ENCODE measurements at places on chromosomes 3 and 15.

DNA sequence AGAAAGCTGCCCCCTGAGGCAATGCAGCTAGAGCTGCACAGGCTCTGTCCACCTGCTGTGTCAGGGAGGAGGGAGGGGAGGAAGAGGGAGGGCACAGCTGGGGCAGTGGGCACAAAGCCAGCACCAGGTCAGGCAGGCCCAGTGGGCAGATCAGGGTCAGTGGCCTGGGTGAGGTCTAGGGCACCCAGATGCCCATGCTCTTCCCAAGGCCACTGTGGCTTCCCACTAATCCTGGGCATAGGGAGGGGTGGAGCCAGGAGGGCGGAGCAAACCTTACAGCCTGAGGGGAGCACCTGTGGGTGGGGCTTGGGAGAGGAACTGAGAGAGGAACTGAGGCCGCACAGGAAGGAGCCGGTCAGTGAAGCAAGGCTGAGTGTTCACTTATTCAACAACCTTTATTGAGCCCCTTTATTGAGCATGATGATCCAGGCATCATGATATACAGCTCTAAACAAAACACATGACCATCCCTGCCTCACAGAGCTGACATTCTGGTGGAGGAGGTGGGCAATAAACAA, 55.0 kb downstream of the RHCG start:
- DNase-seq, result no peak

GRCh38 chr3:25692341-25692740, 27.6 kb upstream of the TOP2B start:
- DNase-seq, result no peak

DNA sequence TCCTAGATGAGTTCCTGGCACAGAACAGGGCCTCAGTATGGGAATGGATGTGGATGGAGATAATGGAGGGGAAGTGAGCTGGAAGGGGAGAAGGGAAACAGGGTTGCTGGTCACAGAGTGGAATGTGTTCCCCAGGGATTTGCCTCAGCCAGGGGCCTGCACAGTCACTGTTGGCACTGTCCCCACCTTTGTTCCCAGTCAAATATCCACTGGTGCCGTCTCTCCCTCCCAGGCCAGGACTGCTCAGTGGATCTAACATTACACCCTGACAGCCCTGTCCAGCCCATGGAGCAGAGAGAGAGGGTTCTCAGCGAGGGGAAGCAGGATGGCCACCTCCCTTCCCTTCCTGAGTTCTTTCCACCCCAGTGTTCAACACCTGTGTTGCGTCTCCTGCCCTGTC, 1.5 kb upstream of the PPP1R2 start:
- peak; percentile 97 for DNase-seq

DNA sequence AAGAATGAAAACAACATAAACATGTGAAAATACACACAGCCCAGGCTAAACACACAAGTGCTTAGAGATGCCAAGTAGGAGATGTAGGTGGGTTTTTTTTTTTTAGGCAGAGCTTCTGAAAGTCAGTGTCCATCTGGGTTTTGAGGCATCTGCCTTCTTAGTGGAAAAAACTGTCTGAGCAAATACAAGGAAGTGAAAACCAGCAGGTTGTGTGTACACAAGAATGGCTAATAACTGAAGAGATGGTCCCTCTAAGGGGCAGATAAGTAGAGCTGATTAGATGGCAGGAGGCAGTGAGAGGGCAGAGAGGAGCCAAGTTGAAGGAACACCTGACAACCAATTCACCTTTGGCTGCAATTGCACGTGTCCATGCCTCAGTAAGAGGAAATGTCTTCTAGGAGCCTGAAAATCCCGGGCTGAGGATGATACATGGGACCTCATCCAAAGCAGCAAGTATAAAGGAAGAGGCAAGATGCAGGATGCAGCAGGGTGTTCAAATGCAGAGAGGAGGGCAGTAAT, 34.9 kb downstream of the CYP19A1 start:
- DNase-seq, result no peak

DNA sequence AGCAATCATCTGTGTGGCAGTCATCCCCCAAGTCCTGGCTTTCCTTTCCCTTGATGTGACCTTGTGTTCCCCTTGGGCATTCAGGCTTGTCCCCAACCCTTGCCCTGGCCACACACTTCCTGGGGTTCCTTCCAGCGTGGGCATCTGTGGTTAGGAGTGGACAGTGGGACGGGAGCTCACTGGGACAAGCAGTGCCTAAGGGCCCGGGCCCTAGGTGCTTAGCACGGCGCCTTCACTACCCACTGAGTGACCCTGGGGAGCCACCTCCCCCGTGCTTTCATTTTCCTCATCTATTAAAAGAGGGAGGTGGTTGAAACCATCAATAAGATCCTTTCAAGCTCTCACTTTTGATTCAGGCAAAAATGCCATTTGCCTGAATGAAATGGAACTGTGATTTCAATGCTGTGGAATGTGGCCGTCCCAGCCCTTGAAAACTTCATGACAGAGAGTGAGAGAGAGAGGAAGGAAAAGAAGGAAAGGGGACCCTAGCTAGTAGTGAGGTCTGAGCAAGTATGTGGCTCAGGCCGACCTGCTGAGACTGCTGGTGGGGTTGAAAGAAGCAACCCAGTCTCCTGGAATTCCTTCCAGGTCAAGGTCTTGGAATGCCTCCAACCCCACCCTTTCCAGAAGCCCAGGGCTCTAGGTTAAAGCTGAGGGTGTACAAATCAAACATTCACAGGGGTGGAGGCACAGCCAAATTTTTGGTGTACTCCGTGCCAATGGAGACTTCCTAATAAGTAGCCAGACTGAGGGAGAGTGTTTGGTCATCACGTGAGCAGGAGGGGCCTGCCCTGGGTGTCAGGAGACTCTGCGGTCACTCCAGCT, 302.9 kb downstream of the TLE3 start:
- DNase-seq, result no peak

GRCh38 chr3:152375546-152375945, 106.8 kb downstream of the MBNL1 start:
- peak; percentile 29 for DNase-seq

GRCh38 chr3:157465741-157466140, 29.1 kb downstream of the PTX3 start:
- DNase-seq, result no peak

GRCh38 chr3:18445401-18446148, 20.4 kb upstream of the SATB1 start:
- DNase-seq, result no peak

- DNase-seq, result no peak
These were observed 12.5 kb upstream of the PLA2G4E start for GRCh38 chr15:42033214-42033873.

GRCh38 chr3:94612631-94613030, 549.8 kb downstream of the NSUN3 start:
- DNase-seq, result peak; percentile 60

DNA sequence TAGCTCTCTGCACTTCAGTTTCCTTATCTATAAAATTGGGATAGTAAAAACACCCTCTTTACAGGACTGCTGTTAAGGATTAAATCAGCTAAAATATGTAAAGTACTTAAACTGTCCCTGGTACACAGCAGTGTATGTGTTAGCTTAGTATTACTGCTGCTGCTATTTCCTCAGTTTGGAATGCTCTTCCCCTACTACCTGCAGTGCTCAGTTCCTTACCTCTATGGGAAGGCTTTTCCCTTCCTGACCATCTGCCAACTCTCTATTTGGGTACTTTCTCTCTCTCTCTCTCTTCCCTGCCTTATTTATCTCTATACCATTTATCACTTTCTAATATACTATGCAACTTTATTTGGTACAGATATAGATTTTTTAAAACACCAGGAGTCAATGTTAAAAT, 26.5 kb downstream of the KPNA4 start:
- no peak for DNase-seq

DNA sequence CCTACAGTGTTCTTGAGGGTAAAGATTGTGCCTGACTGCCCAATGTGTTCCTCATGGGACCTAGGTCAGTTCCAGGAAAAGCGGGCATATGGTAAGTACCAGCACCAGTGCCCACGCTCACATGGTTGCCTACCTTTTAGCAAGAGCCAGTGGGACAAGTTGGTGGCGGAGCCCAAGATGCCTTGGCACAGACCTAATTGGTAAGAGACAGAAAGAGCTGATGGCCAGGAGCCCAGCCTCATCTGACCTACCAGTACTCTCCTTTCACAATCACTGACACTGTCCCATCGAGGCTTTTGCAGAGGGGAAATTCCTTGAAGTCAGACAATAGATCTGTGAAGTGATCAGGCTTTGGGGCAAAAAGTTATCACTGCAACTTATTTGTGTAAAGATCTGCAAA, 98.4 kb upstream of the BCL6 start:
- DNase-seq, result no peak

DNA sequence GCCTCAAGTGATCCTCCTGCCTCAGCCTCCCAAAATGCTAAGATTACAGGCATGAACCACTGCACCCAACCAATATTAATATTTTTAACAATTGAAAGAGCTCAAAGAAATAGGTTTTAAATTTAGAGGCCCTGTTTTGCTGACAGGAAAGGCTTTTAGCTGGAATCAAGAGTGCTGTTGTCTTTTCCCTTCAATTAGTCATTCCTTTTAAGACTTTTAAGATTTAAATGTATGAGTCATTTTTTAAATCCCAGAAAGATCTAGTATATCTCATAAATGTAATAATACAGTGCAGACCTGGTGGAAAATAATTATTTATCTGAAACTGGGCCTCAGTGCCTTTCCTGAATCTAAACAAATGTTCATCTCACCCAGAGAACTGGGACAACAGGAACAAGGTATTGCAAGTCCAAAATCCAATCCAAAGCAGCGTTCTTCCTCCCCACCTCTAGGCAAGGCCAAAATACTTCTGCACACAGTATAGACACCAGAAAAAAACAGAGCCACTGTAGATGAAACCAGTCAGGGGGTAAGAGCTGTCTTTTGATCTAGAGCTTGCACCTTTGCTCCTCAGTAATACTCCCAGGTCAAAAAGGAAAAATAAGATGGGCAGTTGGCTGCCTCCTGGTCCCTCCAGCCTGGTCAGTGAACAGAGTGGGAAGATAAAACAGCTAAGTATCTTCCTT, 14.4 kb downstream of the AGTR1 start:
- DNase-seq, result no peak

GRCh38 chr3:120182613-120183511, 88.6 kb upstream of the GSK3B start:
- peak; percentile 68 for DNase-seq

GRCh38 chr3:4906107-4906621, 73.1 kb upstream of the BHLHE40 start:
- peak; percentile 34 for DNase-seq

- no peak for DNase-seq
These were observed 264.1 kb downstream of the ADAMTSL3 start for GRCh38 chr15:83918011-83918410.

DNA sequence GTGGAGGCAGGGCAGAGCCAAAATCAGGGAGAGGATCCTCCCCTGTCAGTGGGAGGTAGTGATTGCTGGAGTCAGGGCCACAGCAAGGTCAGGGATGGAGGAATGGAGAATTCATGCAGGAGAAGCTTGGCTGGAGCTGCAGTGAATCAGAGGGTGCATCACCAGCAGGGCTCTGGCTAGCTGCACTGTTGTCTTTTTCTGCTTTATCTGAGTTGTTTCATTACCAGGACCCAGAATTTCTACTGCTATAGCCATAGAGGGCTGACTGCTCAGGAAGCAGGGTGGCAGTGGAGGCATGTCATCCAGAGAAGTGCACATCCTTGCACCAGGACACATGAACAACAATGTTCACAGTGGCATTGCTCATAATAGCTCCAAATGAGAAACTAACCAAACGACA, 113.5 kb upstream of the GALNT15 start:
- peak; percentile 53 for DNase-seq

DNA sequence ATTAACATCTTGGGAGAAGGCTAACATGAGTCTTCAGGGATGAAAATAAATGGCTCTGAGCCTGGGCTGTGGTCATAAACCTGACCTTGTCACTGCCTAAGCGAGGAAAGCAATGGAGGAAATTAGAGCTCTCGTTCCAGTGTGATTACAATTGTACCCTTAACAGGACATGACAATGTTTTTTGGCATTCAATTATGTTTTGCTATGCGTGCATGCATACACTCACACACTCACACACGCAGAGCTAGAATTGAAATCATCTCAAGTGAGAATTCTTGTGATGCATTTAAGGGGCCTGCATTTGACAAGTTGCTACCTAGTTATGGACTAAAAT, 24.1 kb downstream of the ZNF80 start:
- DNase-seq, result peak; percentile 83

GRCh38 chr3:167863811-167864551, 128.5 kb downstream of the SERPINI1 start:
- no peak for DNase-seq

- no peak for DNase-seq
These were observed 75.5 kb downstream of the PEX5L start for GRCh38 chr3:179961071-179961702.

DNA sequence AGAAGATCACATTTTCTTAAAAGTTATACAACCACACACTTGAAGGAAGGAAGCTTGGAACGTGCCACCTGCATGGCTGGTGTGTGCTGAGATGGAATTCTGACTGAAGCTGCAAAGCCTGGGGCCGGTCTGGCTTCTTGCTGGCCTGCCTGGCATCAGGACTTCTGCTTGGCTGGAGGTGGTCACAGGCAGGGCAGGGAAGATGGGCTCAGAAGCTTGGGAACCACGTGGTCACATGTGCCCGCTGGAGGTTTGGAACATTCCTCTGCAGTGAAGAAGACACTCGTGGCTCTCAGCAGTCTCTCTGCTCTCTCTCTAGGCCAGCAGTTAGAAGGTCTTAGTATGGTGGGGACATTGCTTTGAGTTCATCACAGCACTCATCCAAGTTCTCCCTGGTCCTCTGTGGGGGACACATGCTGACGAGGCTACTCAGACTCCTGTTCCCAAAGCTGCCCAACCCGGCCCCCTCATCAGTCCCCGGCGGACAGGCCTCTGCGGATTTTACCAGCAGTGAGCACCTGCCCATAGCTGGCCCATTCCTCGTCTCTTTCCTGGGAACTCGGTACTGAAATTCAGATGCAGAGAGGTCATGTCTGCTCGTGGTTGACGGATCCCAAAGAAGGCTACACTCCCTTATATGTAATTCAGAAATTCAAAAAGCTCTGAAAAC, 229.0 kb downstream of the ADAMTS17 start:
- no peak for DNase-seq

GRCh38 chr15:98977441-98977840, 30.2 kb downstream of the PGPEP1L start:
- no peak for DNase-seq

DNA sequence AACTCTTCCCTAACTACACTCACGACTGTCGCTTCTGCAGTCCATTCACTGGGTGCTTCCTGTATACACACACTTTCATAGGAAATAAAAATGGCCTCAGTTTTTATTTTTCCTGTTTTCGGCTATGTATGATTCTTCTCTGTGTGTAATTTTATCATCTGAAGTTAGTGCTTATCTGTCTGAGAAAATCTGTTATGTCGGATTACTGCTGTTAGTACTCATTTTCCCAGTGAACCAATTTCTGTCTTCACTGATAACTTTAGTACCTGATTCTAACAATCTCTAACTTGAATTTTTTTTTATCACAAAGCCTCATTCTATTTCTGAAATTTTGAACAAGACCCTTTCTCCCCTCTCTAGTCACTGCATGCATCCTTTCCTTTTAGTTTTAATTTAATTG, 20.9 kb downstream of the RAB5A start:
- peak; percentile 24 for DNase-seq

DNA sequence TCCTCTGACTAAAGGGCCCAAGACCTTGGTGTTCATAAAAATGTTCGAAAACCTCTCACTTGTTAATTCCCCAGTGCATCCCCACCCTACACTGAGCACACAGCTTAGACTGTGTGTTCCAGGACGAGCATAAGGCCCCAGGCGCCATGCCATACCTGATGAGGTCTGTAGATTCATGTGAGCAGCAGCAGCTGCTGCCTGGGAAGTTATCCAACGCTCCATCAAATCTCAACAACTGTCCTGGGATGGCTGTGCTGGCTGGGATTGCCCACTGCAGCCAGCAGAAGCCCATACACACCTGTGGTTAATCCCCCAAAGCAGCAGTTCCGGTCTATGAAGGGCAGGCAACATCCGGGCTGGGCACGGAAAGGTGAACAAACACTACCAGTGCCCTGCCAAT, 391.2 kb downstream of the IL20RB start:
- DNase-seq, result no peak
